ENCODE measurements at places on chromosomes 7 and 10.

DNA sequence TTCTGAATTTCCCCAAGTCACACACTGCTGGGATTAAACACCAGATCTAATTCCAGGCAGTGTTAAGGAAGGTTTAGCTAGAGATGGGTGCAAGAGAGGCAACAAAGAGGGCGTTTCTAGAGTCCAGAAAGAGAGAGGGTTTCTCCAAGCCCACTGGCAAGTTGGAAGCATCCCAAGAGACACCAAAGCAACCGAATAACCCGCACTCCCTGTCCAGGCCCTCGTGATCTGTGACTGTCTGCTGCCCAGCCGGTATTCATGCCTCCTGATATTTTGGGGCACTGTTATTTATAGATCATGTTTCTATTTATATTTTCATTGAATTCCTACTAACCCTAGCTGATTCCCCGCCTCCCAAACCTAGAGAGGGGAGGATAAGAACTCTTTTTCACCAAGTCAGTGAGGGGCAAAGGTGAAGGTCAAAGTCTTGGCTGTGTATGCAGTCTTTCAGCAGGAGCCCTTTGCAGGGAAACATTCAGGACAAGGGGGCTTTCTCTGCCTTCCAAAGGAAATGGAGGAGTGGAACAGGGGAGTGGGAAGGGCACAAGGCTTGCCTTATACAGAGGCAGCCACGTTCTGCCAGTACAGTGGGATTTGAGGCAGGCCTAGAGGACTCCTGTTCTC lies 103.6 kb downstream of the SH3PXD2A start:
- no peak for DNase-seq

- DNase-seq = no peak
These were observed 94.0 kb downstream of the ELMO1 start for GRCh38 chr7:37354656-37355131.

DNA sequence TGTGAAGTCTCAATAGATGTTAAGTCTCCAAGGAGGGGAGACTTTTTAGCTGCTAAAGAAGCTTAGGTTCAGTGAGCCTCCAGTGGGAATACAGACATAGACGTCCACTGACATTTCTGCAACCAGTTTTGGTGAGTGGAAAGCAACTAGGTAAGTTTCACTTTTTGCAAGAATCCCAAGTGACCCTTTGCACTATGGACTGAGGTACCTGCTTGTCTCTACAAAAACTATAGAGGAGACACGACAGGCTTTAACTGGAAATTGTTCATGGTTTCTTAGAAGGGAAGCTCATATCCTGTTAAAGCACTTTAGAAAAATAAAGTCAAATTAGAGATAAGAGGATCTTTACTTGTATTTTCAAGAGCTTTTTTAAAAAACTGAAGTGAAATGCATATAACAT lies 38.6 kb downstream of the GBF1 start:
- DNase-seq = no peak

GRCh38 chr10:81135851-81136250 lies 598.1 kb downstream of the SH2D4B start:
- DNase-seq = no peak

DNA sequence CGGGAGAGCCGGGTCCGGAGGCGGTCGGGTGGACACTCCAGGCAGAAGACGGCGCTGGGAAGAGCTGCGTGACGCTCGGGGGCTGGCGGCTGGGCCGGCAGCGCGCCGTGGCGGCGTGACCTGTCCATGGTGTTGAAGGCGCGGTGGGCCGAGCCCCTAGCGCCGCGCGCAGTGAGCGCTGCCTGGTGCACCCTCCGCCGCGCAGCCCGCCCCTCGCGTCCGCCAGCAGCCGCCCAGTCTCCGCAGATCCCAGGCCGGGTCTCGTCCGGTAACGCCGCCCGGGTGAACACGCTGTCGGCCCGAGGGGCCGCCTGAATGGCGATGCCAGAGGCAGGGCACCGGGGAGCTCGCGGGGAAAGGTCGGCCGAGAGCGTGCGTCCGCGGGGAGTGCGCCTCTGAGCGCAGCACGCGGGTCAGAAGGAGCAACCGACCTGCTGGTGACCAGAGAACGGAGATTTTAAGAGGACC lies 657 bp upstream of the TMEM178B start:
- DNase-seq = peak; percentile 11

DNA sequence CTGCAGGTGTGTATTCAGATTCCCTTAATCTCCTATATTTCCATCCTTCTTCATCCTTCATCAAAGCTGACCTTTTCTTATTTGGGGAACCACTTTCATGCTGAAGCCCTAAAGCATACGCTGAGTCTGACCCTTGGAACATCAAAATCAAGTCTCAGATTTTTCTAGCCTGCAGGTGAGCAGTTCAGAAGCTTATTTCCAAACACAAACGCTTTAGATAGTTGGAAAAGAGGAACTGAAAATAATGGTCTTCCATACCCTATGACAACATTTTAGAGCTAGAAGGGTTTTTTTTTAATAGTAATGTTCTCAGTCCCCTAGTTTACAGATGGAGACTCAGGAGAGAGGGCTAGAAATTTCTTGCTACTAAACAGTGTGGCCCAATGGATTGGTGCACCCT lies 1.6 kb upstream of the AGK start:
- DNase-seq = no peak

DNA sequence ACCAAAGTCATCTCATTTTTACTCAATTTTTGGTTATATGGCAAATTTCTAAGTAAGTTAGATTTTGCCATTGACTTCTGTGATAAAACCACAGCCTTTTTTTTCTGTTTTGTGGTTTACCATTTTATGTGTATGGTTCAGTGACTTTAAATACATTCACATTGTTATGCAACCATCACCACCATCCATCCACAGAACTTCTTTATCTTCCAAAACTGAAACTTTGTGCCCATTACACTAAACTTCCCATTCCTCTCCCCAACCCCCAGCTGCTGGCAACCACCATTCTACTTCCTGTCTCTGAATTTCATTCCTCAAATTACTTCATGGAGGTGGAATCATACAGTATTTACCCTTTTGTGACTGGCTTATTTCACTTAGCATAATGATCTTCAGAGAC lies 280.4 kb upstream of the TCERG1L start:
- DNase-seq = no peak

GRCh38 chr10:77253147-77253545 lies 384.5 kb downstream of the KCNMA1 start:
- DNase-seq = no peak

DNA sequence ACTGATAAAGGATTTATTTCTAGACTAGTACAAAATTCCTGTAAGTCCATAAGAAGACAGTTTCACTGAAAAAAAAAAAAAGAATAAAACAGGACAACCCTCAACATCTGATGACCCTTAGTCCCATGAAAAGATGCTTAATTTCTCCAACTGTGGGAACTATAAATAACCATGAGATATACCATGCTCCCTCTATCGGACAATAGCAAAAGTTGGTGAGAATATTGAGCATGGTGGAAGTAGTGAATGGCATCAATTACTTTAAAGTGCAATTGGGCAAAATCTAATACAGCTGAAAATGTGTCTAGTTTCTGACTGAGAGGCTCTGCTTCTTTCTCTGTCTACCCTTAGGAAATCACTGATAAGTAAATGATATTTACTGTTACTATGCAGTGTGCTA lies 348.8 kb downstream of the SUGCT start:
- DNase-seq = no peak

GRCh38 chr7:2710286-2710655 lies 22.3 kb downstream of the AMZ1 start:
- no peak for DNase-seq

- DNase-seq = peak; percentile 33
These were observed 93.8 kb downstream of the MAPK8 start for GRCh38 chr10:48400129-48400849.

DNA sequence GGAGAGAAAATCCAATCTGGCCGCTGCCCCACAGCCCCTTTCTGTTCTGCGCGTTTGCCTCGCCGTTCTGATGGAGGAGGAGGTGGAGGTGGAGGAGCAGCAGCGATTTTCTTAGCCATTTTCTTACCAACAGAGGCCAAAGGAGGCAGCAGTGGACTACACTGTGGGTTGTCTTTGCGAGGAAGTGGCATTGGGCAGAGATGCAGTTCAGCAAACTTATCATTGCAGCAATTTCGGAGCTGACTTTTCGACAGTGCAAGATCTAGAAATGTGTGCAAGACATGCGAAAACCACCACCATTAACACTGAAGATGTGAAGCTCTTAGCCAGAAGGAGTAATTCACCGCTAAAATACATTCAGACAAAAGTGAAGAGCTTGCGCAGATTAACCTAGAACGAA lies 1.9 kb upstream of the ARL4A start:
- no peak for DNase-seq

GRCh38 chr10:7491949-7492659 lies 81.3 kb upstream of the SFMBT2 start:
- DNase-seq = no peak

DNA sequence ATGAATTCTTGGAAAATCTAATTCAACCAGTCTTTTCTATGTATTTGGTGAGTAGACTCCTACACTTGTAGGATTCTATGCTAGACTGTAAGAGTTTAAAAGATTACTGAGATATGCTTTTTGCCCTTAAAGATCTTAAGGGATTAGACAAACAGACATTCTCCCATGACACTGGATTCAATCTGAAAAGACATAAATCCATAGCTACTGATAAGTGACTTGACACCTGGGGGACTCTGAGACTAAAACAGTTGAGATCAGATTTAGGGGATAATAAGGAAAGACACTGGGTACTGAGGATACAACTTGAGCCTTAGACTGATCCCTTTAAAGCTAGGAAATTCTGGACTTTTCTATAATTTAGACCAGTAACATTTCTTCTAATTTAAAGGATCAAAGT lies 1233.4 kb downstream of the XPNPEP1 start:
- DNase-seq = no peak

- DNase-seq = no peak
These were observed 157.5 kb upstream of the MGMT start for GRCh38 chr10:129309565-129309964.

- no peak for DNase-seq
These were observed 427.6 kb downstream of the PHTF2 start for GRCh38 chr7:78226059-78226719.

- DNase-seq = peak; percentile 17
These were observed 22.9 kb upstream of the CAMK2B start for GRCh38 chr7:44348300-44348699.

GRCh38 chr10:107717046-107717445 lies 552.5 kb upstream of the SORCS1 start:
- DNase-seq = no peak

Data from foreskin keratinocyte (primary cell).